ENCODE measurements at places on chromosomes 7 and 10.

DNA sequence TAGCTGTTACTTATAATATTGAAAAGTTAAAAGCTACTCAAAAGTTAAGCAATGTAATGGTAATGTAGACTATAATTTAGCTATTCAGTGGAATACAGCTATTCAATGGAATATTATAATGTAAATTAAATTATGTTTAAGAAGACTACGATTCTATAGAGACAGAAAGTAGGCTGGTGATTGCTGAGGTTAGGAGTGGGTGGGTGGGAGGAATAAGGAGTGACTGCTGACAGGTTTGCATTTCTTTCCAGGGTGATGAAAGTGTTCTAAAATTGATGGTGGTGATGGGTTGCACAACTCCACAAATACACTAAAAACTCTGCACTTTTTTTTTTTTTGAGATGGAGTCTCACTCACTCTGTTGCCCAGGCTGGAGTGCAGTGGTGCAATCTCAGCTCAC, 21.4 kb downstream of the DENND2A start:
- DNase-seq = no peak

GRCh38 chr7:90625051-90625450, 28.9 kb downstream of the CDK14 start:
- DNase-seq = no peak

DNA sequence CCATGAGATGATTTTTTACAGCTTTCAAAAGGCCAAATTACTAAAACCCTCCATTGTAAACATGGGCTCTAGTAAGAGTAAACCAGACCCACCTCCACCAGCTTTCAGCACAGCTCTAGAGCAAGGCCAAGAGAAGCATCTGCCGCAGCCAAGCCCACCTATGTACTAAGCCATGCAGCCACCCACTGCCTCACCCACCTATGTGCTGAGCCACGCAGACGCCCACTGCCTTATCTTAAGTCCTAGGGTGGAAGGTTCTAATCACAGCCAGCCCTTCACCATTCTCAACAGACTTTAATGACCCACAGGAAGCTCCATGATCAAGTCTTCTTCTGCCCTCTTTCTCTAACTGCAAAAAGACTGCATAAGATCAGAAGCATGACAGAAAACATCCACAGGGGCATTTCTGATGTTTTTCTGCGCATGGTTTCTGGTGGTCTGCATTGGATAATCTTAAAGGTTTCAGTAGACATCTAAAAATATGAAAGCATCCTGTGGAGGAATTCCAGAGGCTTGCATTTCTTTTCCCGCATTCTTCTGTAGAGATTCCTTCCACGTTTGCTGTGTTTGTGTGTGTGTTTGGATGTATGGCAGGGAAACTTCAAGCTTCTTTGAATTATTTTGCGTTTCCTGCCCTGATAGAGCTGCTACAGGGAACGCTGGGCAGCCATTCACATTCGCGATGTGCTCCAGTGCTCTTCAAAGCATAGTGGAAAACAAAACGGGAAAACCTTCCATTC, 286.1 kb upstream of the KLF6 start:
- DNase-seq = no peak

- no peak for DNase-seq
Measured at GRCh38 chr10:63703113-63703670, 182.0 kb downstream of the REEP3 start.

- DNase-seq = no peak
Measured at GRCh38 chr7:37916017-37916672, 472 bp downstream of the SFRP4 start.

DNA sequence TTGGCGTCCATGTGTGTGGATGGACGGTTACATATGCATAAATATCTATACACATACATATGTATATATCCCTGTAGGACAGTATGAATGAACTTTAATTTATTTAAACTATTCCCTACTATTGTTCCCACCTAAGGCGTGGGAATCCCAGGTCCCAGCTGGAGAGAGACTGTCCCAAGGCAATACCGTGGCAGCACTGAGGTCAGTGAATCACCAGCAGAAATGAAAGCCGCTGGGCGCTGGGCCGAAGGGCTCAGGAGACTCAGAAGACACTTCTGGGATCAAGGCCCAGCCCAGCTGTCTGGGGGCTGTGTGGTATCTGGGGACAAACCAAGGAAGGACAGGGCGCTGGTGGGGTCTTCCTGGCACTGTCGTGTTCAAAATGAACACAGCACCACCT, 49.6 kb upstream of the MYL10 start:
- no peak for DNase-seq

DNA sequence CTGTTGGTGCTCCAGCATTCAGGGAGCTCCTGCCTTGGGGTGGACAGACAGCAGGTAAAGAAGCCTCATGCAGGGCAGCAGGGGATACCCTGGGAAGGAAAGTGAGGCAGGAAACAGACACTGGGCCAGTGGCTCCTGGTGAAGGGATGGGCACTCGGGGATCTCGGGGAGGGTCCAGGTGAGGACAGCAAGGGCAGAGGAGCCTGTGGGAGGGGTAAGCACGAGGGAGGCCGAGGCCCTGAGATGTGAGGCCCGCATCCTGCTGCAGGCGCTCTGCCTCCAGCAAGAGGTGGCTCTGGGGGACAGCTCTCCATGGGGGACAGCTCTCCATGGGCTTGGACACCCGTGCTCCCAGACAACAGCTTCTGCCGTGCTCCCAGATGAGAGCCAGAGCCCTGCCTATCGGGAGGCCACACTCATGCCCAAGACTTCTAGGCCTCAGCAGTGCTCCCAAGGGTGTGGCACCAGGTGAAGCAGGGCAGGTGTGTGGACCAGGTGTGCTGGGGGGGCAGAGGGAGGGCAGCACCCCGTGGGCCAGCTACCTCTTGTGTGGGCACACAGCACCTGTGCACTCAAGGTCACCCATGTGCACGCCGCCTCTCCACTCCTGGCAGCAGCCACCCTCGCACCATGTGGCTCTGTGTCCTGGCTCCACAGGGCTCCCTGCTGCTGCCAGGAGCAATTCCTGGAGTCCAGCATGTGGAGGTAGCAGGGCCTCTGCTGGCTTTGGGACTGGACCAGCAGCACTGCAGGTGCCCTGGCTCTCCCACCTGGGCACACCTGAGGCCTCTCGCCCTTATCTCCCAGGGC, 93.6 kb upstream of the INSIG1 start:
- DNase-seq = no peak

DNA sequence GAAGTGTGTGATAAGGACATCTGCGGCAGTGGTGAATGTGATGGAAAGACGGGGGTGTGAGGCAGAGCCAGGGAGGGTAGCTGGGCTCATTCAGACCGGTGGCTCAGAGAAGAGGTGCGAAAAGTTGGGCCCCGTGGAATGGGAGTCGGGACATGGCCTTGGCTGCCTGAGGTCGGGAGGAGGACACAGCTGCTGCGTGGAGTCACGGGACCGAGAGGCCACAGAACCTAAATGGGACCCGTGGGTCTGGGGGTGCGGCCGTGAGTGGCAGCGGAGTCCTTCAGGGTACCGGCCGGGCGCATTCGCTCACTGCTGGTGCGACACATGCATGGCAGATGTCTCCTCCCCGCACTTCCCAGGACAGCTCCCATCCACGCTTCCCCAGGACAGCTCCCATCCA, 22.9 kb upstream of the LARP4B start:
- DNase-seq = no peak

DNA sequence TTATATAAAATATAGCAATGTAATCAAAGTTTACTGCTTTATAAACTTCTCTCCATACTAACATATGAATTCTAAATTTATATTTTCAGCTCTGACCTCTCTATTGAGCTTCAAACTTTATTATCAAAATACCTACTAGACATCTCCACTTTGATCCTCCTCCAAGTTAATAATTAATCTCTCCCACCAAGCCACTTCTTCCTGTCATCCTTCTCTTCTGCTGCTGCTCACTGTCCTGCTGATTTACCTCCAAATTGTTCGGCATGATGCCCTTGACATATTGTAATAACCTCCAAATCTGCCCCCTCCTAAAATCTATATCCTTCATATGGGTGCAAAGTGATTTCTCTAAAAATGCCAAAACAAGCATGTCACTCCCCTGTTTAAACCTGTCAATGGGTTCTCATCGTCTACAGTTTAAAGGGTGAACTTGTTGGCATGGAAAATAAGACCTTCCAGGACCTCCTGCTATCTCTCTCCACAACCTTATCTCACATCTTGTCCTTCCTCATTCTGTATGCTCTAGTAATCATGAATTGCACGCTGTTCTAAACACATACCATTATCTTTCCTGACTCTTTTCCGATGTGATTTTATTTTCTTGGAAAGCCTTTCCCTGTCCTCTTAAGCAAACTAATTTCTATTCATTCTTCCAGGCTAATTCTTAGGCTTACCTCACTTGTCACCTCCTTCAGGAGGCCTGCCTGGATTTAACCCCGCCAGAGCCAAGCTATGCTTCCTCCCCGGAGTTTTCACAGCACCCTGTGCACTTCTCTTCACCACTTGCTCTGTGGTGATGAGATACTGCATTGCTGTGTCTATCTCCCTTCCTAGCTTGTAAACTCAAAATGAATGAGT, 52.1 kb upstream of the STK17A start:
- DNase-seq = no peak

GRCh38 chr10:13704964-13705363, 118.2 kb downstream of the PRPF18 start:
- DNase-seq = no peak

DNA sequence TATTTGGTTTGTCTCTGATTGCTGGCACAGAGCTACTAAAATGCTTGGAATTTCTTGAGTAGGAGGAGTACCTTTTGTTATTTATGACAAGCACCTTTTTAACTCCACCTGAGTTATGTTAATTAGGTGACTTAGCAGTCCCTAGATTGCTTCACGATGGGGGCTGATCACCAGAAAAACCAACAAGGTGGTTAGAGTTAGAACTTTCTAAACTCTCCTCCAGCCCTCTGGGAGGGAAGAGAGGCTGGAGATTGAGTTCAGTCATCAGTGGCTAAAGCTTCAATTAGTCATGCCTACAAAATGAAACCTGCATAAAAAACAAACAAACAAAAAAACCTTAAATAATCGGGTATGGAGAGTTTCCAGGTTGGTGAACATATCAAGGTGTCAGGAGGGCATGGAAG, 23.6 kb upstream of the ING3 start:
- no peak for DNase-seq

- no peak for DNase-seq
Measured at GRCh38 chr7:34057956-34058355, 152.6 kb downstream of the BMPER start.

DNA sequence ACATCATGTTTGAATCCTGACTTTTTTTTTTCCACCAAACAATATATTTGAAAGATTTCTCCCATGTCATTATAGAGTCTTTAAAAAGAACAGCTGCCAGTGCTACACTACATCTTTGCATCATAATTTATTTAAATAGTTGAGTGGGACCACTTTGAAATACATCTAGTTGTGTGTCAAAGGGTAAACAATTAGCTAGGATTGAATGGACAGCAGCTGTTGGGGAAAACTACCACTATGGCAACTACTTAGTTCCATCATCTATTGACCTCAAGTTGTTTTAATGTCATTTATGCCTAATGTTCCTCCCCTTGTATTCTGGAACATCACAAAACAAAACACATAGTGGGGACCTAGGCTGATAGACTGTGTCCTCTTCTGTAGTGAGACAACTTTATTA, 985.1 kb downstream of the SORCS1 start:
- no peak for DNase-seq

DNA sequence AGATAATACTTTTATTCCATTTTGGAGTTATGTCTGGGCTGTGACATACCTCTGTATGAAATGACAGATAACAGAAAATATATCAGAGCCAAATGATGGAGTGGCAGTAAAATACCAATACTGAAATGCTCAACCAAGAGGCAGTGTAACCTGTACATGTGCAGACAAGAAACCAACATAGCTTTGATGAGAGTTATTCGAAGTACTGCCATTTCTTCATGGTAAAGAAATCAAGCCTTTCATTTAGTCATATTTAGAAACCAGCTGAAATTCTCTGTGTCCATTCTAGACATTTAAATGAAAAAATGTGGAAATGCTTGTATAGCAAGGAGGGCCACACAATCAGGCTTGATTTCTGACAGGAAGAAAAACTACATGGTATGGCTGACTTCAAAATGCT, 127.1 kb upstream of the PTPRZ1 start:
- DNase-seq = no peak

DNA sequence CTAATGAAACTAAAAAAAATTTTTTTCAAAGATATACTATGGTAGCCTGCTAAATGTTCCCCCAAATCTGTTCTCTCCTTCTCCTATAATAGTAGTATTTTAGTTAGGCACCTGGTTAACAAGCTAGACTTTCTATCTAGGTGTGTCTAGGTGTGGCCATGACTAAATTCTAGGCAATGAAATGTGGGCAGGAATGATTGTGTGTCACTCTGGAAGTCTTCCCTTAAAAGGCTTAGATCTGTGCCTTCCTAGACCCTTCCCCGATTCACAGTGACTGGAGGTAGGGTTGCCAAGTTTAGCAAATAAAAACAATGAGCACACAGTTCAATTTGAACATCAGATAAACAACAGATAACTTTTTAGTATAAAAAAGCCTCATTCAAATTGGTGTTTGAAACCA, 8.3 kb upstream of the ARHGAP21 start:
- no peak for DNase-seq

DNA sequence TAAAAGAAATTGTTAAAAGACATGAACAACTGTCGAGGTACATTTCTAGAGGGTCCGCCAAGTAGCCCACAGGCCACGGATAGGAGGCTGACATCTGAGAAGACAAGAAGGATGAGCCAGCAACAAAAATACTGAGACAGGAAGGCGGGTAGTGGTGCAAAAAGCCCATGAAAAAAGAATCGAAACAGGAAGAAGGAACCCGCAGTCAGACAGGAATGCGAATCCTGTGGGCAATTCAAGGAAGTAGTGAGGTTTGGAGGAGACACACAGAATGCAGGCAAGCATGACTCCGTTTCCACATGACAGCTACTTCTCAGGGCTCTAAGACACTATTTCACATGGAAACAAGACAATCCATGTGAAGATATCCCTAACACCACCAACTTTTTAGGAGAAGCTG, 125.2 kb downstream of the DOCK4 start:
- no peak for DNase-seq

DNA sequence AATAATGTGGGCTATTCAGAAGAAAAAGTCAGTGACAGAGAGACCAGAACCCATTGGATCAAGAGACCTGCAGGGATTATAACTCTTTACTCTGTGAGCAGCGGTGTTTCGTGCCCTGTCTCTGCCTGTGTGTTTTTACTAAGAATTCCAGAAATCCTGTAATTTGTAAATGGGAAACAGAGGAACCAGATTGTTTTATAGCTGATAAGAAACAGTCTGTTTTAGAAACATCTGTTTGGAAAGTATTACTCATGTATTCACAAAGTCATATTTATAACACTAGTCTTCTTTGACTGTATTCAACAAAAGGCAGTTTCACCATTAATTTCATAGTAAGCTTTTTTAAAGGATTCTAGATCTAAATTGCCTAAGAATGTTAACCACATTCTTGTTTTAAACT, 30.0 kb upstream of the VDAC2 start:
- DNase-seq = no peak

GRCh38 chr7:116799916-116800315, 62.5 kb upstream of the CAPZA2 start:
- DNase-seq = no peak

- DNase-seq = no peak
Measured at GRCh38 chr7:66902844-66903180, 18.2 kb upstream of the TMEM248 start.
